ENCODE measurements at places on chromosomes 6 and 20. TPM values are rescaled to one million over a fixed set of nuclear protein-coding genes. Genes with fewer than 3 reads are reported as not detected.

- DNase-seq: no peak
These were observed 234.6 kb downstream of the DLL1 start for GRCh38 chr6:170056278-170056711.

DNA sequence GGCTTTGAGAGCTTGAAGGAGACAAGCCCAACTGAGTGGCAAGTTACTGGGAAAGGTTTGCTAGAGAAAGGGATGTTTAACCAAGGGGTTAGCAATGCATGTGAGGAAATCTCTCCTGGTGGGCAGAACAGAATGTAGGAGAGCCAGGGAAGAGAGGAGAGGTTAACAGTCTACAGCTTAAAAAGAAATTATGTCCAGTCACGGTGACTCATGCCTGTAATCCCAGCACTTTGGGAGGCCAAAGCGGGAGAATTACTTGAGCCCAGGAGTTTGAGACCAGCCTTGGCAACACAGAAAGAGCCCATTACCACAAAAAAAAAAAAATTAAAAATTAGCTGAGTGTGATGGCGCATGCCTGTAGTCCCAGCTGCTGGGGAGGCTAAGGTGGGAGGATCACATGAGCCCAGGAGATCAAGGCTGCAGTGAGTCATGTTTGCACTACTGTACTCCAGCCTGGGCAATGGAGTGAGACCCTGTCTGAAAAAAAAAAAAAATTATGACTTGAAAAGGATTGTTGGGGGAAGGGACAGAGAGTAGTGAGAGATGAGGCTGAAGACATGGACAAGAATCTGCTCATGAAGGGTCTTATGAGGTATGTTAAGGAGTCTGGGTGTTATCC is 264.9 kb downstream of the TBC1D7 start:
- DNase-seq: no peak

- DNase-seq: no peak
These were observed 104.2 kb upstream of the STXBP5 start for GRCh38 chr6:147099974-147100373.

DNA sequence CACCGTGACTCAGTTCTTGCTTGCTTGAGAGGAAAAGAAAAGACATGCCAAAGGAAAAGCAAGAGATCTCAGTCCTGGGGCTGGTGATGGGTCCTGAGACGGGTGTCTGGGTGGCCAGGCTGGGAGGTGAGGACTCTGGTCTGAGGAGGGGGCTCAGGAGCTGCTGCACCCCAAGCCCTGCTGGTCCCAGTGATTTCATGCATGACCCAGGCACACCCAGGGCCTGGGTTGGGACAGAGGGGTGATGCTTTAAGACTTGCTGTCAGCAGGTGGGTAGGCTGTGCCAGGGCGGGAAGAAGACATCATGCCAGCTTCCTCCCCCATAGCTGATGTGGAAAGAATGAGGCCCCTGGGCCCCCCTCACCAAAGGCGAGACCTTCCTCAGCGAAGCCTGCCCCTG is 65.1 kb upstream of the PMEPA1 start:
- DNase-seq: no peak

GRCh38 chr6:13412639-13413465 is 74.5 kb downstream of the GFOD1 start:
- DNase-seq: peak; percentile 80

DNA sequence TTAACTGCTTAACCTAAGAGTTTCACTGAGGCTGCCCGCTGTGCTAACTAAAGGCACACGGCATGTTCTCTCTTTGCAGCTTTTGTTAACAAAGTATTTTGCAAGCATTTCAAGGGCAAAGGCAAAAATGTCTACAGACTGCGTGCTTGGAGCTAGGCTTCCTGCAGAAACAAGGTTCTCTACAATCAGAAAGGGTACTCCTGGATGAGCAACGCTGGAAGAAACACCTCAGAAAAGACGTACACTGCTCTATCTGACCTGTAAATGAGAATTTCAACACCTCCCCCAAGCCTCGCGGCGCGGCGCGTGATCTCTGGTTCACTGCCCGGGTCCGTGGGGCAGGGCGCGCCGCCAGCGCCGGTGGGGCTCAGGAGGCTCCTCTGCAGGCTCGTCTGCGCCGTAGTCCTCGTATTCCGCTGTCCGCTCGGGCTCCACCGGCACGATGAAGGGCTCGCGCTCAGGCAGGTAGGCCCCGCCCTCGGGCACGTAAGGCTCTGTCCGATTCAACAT is 120.9 kb downstream of the COL12A1 start:
- peak; percentile 3 for DNase-seq

- no peak for DNase-seq
These were observed 90.2 kb downstream of the ADTRP start for GRCh38 chr6:11688425-11688709.

GRCh38 chr20:3995067-3995748 is 20.1 kb downstream of the RNF24 start:
- DNase-seq: no peak

- no peak for DNase-seq
These were observed 231.1 kb upstream of the ZNF217 start for GRCh38 chr20:53824779-53825178.

DNA sequence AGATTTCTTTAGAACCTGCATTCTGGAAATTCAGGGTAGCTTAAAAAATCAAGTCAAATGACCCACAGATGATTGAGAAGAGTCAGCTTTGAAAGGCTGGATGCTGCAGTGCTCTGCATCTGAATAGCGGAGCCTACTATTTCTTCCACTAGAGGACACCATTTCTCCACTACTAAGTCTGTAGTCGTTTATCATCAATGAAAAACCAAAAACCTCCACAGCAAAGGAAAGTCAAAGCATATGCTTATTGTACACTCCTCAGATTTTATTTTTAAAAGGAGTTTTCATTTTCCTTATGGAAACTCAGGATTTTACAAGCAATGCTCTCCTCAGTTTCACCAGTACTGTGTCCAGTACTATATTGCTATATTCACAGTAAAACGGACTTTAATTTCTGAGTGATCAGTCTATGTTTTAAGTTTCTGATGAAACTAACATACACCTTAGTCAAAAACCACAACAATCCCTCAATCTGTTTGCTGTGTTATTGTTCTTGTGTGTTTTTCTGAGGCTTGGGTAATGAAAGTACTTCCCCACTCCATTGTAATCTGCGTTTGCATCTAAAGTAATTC is 50.5 kb upstream of the ENPP5 start:
- DNase-seq: peak; percentile 26

GRCh38 chr6:132446141-132446854 is 45.0 kb upstream of the MOXD1 start:
- no peak for DNase-seq

- no peak for DNase-seq
These were observed 6.3 kb downstream of the MAPK14 start for GRCh38 chr6:36033935-36034334.

DNA sequence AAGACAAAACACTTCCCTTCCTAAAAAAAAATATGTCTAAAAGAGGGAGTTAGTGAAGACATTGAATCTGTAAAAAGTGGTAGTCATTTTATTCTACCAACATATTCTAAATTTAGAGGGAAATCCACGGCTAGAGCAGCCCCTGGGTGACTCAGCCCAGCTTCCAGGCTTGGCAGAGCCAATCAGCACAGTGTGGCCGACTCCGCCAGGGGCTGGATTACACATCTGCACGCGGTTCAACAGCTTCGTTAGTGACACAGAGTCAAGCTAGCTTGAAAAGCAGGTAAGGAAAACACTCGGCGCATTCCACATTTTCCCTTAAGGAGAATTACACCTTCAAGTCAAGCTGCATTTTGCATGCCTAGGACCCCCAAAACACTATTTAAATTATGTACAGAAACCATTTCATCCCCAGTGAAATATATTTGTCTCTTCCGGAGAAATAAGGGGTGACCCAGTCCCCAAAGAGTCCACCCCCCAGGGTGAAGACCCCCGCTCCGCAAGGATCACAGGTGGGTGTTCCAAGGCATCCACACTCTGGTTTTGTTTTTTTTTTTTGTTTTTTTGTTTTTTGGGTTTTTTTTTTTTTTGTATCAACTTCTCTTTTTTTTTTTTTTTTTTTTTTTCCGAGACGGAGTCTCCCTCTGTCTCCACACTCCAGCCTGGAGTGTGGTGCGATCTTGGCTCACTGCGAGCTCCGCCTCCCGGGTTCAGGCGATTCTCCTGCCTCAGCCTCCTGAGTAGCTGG is 58.4 kb upstream of the ARID1B start:
- peak; percentile 26 for DNase-seq

- no peak for DNase-seq
These were observed 67.4 kb upstream of the TOP1 start for GRCh38 chr20:40961176-40961575.

GRCh38 chr6:16437984-16438383 is 199.6 kb downstream of the GMPR start:
- DNase-seq: no peak

- DNase-seq: no peak
These were observed 377.8 kb downstream of the UTRN start for GRCh38 chr6:144662812-144663365.

DNA sequence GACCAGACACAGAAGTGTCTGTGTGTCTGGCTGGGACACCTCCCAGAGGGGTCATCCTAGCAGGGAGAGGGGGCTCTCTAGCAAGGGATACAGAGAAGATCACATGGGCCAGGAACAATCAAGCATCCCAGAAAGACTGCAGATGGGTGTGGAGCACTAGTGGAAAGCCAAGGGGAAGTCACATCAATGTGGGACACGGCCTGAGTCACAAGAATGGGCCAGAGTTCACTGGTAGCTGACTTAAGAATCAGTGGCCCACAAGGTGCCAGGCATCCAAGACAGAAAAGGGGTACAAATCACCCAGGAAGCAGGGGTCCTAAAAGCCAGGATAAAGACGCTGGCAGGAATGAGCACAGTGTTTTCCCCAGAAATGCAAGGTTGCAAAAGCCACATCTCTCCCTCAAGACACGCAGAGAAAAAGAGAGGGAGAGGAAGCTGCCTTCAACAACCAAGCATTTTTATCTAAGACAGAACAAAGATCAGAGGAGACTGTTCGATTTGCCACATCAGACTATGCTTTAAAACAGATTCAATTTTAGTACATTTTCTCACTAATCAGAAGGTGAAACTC is 113.6 kb upstream of the DST start:
- DNase-seq: no peak

DNA sequence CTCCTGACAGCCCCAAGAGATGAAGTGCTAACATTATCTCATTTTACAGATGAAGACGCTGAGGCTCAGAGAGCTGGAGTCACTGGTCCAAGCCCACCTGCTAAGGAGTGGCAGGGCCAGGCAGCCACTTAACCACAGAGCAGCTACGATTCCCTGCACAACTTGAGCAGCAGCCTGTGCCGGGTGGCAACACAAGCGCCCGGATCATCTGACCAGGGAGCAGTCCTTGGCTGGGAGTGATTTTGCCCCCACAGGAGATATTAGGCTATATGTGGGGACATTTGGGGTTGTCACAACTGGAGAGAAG is 93.2 kb upstream of the PTPN1 start:
- DNase-seq: no peak

- DNase-seq: no peak
These were observed 217.7 kb upstream of the RIN2 start for GRCh38 chr20:19540392-19540791.

- no peak for DNase-seq
These were observed 21.4 kb upstream of the MYL9 start for GRCh38 chr20:36519944-36520343.

SRSF12 gene
- 1.7 TPM for polyA plus RNA-seq

UST gene
- polyA plus RNA-seq: not detected

GMPR gene
- not detected for polyA plus RNA-seq

TRIM15 gene
- 38.2 TPM for polyA plus RNA-seq

MRPL2 gene
- 69.9 TPM for polyA plus RNA-seq

IL17A gene
- not detected for polyA plus RNA-seq

TAF4 gene
- 6.6 TPM for polyA plus RNA-seq

TINAG gene
- not detected for polyA plus RNA-seq

NKX2-2 gene
- not detected for polyA plus RNA-seq

All from HepG2 (cell line).